ENCODE measurements at places on chromosomes 4 and X.

- no peak for DNase-seq
Measured at GRCh38 chrX:152072236-152072635, 66.1 kb downstream of the MAGEA10 start.

GRCh38 chr4:95541889-95542607 is 6.7 kb downstream of the UNC5C start:
- DNase-seq: no peak

GRCh38 chr4:68271851-68272357 is 26.4 kb upstream of the TMPRSS11B start:
- no peak for DNase-seq

DNA sequence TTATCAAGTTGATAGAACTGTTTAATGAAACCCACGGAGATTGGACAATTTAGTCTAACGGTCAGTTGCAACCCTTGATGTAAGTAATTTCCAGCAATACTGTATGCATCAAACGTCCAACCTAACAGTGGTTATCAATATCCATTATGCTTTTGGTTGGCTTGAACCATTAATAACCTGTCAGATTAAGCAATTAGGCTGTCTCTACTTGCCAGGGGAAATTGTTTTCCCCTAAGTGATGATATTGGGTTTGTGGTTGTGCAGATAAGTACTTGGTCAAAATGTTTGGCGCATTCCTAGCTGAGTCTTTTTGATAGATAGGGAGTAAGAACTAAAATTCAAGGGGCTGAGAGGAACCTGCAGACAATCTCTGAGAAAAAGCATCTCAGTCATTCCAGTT is 30.5 kb upstream of the ESX1 start:
- DNase-seq: no peak

DNA sequence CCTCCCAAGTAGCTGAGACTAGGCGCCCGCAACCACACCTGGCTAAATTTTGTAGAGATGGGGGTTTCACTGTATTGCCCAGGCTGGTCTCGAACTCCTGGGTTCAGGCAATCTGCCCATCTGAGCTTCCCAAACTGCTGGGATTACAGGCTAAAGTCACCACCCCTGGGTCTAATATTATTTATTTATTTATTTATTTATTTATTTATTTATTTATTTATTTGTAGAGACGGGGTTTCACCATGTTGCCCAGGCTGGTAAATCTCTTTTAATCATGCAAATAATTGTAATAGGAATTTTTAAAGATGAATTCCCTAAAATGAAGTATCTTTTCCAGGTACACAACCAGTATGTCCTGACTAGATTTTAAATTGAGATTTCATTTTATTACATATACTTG is 761.8 kb downstream of the TRAM1L1 start:
- DNase-seq: no peak

DNA sequence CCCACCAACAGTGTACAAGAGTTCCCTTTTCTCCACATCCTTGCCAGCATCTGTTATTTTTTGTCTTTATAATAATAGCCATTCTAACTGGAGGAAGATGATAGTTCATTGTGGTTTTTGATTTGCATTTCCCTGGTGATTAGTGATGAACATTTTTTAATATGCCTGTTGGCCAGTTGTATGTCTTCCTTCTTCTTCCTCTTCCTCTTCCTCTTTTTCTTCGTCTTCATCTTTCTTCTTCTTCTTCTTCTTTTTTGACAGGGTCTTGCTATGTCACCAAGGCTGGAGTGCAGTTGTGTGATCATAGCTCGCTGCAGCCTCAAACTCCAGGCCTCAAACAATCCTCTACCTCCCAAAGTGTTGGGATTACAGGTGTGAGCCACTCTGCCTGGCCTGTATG is 87.4 kb downstream of the CCDC160 start:
- no peak for DNase-seq

GRCh38 chr4:119082661-119083060 is 53.0 kb upstream of the MYOZ2 start:
- DNase-seq: no peak

DNA sequence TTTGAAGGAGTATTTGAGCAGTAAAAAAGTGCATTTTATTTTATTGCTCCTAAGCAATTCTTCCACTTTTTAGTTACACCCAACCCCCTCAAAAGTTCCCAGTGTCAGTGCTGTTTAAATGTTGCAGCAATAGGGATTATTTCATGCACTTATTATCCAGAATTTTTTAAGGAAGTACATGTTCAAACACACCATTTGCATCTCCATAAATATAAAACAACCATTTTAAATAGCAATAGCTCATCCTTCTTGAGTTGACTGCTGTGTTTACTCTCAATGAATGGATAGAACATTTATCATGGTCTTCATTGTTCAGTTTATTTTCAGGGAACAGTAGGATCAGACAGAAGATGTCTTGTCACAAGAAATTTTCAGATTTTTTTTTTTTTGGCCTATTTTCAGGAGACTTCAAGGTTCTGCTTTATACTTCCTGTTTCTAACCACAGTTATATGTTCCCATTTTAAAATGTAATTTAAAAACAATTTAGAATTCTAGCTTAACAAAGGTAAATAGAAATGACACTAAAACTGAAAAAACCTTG is 171.9 kb downstream of the TMA16 start:
- no peak for DNase-seq

DNA sequence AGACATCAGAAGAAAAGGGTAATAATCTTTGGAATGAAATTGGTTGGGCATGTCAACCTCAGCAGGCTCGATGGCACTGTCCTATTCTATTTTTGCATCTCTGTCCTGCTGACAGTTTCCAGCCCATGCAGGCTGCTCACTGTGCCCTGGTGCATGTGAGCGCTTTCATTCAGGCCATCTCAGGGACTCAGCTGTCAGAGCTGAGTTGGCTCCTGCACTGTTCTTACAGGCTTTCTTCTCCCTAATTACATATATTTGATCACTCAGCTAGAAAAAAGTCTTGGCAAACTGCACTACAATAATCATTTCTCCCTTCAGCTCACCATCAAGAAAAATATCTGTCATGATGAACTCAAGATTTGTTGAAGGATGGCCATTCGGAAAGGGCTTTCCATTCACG is 84.7 kb downstream of the RASL11B start:
- DNase-seq: no peak

GRCh38 chrX:41616255-41616654 is 72.5 kb upstream of the GPR34 start:
- no peak for DNase-seq

DNA sequence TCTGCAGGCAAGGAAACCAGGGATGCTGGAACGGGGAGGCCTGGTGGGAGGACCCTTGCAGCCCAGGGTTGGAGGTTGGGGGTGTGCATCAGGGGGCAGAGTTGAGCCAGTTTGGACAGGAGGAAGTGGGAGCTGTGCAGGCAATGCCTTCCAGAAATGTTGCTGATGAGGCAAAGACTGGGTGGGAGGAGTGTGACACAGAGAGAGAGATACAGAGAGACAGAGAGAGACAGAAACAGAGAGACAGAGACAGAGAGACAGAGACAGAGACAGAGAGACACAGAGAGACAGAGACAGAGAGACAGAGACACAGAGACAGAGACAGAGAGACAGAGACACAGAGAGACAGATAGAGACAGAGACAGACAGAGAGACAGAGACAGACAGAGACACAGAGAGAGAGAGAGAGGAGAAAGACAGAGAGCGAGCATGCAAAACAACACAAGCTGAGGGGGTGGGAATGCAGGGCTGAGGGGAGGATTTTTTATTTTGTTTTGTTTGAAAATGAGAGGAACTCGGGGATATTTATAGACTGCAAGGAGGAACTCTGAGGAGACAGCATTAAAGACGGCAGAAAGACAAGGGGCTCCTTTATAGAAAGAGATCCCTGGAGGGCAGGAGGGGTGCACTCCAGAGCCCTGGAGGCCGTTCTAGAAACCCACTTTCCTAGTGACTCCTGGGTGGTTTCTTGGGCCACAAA is 1.9 kb upstream of the HAUS3 start:
- DNase-seq: no peak

- DNase-seq: no peak
Measured at GRCh38 chr4:38024206-38024509, 64.0 kb downstream of the PTTG2 start.

GRCh38 chr4:25811374-25811690 is 51.5 kb downstream of the SEL1L3 start:
- no peak for DNase-seq

GRCh38 chr4:111454961-111455360 is 690.3 kb upstream of the FAM241A start:
- no peak for DNase-seq

GRCh38 chr4:2934077-2934812 is 29.0 kb downstream of the NOP14 start:
- peak; percentile 21 for DNase-seq

- no peak for DNase-seq
Measured at GRCh38 chr4:76772498-76773106, 125.3 kb downstream of the SOWAHB start.

DNA sequence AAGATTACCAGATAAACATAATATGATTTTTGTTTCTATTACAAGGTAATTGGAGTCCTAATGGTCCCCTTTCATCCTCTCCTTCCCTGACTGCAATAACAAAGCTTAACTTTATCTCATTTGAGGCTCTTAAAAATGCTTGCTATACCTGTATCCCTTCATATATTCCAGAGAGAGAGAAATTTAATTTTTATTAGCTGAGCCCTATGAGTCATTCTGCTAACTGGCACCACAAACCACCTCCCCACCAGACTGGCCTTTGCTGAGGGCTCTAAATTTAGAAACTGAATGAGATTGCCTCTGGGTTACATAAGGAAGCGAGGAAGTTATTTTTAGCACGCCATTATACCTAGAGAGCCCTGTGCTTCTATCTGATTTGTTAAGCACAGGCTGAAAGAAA is 27.4 kb downstream of the CBLL2 start:
- DNase-seq: no peak

GRCh38 chrX:150421816-150422215 is 58.7 kb downstream of the MAMLD1 start:
- no peak for DNase-seq

GRCh38 chr4:163911891-163912290 is 417.4 kb downstream of the TMA16 start:
- no peak for DNase-seq

- no peak for DNase-seq
Measured at GRCh38 chr4:95540227-95540626, 8.5 kb downstream of the UNC5C start.

DNA sequence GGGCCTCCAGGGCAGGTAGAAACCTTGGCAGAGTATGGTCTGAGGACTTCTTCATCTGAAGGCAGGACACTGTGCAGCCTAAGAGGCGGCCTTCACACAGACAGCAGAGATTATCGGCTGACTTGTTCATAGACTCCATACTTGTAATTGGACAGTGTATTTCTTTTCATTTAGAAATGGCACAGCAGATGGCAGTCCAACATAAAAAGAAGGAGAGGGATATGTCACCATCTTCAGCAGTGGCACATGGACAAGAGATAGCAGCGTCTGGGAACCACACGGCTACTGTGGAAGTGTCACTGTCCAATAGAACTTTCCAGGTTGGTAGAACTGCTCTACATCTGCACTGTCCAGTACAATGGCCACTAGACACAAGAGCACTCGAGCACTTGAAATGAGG is 21.7 kb upstream of the GEMIN8 start:
- no peak for DNase-seq

DNA sequence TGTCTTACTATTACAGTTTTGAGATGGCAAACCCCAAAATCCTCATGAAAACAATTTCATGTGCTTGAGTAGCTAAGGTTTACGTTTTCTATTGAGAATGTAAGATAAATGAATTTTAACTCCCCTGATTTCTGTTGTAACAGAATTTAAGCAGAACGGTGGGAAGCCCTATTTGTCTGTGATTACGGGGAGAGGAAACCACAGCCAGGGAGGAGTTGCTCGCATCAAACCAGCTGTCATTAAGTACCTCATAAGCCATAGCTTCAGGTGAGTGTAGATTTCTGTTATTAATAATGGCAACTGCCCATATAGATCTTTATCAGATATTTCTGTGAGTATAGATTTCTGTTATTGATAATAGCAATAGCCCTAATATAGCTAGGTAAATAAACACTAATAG is 44.2 kb upstream of the RHOH start:
- no peak for DNase-seq

DNA sequence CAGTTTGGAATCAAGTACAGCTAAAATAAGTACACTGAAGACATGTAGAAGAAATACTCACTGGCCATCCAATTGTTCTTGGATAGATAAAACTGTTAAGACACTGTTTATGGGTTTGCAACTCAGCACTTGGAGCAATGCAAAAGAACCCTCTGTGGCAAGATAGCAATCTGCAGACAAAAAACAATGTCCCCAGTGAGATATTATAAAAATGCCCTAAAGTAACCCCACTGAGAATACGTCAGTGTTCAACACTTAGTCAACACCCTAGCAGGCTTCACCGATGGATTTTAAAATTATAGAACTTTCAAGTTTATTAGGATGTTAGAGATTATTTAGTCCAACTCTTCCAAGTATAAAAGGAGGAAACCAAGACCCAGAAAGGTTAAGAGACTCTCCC is 47.5 kb upstream of the NDP start:
- no peak for DNase-seq

GRCh38 chr4:150680651-150681050 is 98.7 kb downstream of the MAB21L2 start:
- no peak for DNase-seq

GRCh38 chrX:38110231-38110630 is 103.9 kb downstream of the SYTL5 start:
- DNase-seq: no peak

- no peak for DNase-seq
Measured at GRCh38 chr4:88064410-88064809, 57.0 kb downstream of the PKD2 start.

DNA sequence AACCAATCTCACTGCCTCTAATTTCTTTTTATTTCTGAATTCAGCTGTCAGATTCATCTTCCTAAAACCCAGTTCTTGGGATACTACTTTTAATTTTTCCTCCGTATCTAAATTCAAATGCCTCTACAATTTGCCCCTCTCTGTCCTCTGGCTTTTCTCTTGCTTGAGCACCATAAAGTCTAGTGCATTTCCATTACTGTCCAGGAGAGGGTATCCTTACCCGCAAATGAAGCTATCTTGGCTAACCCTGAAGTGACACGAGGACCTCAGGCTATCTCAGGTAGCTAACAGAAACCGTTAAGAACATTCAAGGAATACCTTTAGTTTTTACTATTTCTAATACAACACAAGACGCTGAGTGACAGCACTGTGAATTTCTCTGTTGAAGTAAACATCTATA is 49.4 kb upstream of the PRR32 start:
- DNase-seq: no peak

DNA sequence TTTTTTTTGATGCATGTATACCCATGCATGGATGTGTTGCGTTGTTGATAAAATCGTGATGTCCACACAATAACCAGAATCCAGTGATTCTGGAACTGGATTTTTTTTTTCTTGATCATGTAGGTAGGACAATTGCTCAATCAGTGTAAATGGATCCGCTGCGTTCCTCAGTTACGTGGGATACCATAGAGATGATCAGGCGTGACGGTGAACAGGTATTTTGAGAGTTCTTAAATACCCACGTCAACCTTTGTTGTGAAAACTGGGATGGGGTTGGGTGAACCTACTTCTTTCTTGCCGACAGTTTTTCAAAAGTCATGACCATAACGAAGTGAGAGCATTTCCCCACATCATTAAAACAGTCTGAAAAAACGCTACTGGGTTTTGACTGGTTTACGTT is 913 bp upstream of the SMIM10L2A start:
- DNase-seq: no peak

- DNase-seq: no peak
Measured at GRCh38 chr4:71095545-71095944, 102.1 kb downstream of the DCK start.

GRCh38 chrX:25737540-25737939 is 400.6 kb upstream of the MAGEB18 start:
- DNase-seq: no peak

GRCh38 chr4:76216524-76216923 is 2.9 kb upstream of the SCARB2 start:
- no peak for DNase-seq

- no peak for DNase-seq
Measured at GRCh38 chr4:124890522-124890921, 178.0 kb upstream of the ANKRD50 start.
